GM20000 (cell line): ENCODE measurements at places on chromosomes 11 and 22.

DNA sequence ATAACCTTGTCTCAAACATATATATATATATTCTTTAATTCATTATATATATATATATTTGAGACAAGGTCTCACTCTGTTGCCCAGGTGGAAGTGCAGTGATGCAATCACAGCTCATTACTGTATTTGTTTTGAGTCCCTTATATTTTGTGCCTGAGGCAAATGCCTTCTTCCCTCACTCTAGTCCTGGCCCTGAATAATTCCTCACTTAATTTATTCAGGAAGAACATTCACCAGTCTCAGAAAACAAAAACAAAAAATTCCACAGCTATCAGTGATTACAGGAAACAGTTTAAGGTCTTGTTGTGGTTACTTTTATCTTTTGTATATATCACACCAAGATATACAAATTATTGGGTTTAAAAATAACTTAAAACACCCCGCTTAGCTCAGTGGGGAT, 155.7 kb downstream of the CWF19L2 start:
- DNase-seq: no peak

GRCh38 chr11:47950396-47950795, 30.0 kb upstream of the PTPRJ start:
- no peak for DNase-seq

DNA sequence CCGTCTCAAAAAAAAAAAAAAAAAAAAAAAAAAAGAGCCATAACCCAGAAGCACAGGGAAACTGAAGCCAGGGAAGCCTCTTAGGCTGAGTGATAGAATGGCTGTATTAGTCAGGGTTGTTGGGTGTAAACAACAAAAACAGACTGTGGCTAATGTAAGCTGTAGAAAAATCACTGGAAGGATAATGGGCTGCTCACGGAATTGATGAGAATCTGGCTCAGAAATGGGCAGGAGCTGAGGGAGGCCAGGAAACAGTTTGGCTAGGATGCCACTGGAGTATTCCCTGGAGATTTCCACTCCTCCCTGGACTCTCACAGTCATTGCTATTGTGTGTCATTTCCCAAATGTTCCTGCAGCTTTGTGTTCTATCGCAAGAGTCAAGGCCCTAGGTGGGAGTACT, 22.4 kb downstream of the SLC22A6 start:
- no peak for DNase-seq

GRCh38 chr11:120316880-120317688, 8.0 kb upstream of the TLCD5 start:
- no peak for DNase-seq

DNA sequence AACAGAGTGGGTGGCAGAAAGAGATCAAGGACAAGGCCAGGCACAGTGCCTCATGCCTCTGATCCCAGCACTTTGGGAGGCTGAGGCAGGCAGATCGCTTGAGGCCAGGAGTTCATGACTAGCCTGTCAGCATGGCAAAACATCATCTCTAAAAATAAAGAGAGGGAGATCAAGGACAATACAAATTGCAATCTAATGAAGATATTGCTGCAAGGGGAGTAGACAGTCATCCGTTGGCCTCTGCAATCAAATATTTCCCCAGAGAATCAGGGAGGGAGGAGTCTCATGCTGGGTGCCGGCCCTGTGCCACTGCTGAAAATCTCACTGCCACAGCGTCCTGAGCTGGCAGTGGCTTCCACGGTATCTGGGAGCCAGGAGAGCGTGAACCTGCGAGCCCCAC, 19.4 kb upstream of the IL17RA start:
- no peak for DNase-seq

GRCh38 chr11:70335511-70335910, 62.8 kb upstream of the CTTN start:
- DNase-seq: no peak

GRCh38 chr11:133082841-133083488, 449.3 kb downstream of the OPCML start:
- peak; percentile 94 for DNase-seq

DNA sequence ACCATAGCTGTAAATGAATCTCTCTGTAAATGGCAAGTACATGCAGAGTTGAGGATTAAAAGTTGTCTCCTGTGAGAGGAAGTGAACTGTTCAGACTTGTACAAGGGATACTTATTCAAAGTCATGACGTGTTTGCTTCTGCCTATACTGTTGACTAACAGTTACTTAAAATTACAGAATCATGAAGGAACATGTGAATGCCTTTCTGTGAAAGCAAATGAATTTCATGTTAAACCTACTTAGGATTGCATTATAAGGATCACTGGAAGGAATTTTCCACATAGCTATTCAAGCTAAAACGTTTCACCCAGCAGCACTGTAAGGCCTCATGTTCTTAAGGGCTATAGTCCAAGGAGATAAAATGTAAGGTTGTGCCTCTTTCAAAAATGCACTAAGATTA, 93.4 kb upstream of the BIRC3 start:
- no peak for DNase-seq

DNA sequence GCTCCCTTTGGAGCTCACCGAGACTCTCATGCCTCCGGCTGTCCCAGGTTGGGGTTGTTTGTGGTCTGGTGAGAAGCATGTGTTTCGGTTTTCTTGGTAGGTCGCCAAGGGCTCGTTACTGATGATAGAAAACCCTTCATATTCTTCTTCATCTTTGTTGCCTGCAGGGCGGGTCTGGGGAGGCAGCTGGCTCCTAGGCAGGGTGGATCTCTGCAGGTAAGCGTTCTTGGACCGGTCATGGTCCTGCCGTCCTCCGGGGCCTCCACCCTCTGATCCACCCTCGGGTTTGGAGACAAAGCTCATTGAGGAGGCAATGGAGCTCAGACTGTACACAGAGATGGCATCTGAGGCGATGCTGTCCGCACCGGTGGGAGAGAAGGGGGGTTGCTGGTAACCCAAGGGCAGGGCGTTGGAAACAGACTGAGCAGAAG, 64.3 kb upstream of the PITPNB start:
- no peak for DNase-seq

DNA sequence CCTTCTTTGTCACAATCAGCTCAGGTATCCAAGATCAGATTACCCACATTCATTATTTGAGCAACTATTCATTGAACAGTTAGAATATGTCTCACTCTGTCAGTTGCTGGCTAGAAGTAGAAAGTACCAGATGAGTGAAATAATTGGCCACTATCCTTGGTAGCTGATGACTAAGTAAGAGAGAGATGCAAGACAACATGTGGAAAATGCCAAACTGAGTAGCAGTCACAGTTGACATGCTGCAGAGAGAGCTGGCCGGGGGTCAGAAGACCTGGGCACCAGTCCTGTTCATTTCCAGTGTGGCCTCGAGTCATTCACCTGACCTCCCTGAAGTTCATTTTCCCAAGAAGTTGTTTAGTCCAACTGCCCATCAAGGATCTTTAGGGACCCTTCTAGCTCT, 22.5 kb upstream of the SMIM35 start:
- no peak for DNase-seq

GRCh38 chr22:47535681-47536080, 773.2 kb downstream of the TBC1D22A start:
- DNase-seq: no peak

DNA sequence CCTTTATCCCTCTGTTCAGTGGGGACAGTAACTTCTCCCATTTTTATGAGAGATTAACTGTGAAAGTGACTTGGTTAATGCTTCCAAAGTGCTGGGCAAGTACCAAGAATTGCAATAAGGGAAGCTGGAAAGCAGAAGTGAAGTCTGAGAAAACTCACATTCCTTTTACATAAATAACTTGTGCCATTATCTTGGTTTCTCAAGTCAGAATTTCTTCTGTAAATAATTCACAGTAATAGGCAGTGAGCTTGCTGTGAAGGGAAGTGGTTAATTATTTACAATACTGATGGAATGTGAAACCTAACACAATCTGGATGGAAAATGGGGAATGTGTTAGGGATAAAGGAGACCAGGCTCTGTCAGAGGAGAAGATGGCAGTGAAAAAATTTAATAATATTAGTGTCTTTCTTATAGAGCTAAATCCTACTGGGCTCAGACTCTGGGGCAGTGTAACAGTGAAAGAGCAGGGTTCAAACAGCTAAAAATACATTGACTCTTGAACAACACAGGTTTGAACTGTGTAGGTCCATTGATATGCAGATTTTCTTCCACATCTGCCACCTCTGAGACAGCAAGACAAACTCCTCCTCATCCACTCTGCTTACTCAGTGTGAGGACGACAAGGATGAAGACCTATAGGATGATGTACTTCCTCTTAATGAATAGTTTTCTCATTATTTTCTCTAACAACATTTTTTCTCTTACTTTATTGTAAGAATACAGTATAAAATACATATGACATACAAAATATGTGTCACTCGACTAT, 251.5 kb upstream of the ISX start:
- no peak for DNase-seq

DNA sequence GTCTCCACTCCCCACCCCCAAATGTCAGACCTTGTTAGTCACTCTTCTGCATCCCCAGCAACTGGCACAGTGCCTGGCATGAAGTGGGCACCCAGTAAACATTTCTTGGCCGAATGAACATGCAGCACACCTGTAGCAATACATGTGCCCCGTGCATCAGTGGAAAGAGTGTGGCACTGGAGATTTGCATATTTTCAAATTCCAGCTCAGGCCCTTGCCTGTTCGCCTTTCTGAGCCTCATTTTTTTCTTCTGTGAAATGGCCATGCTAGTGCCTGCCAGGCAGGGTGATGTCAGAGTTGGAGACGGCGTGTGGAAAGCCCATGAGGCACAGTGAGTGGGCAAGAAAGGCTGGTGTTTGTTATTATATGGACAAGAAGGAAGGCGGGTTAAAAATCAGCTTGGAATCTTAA, 38.7 kb downstream of the CD82 start:
- no peak for DNase-seq

- peak; percentile 52 for DNase-seq
Measured at GRCh38 chr22:40922484-40923303, 28.5 kb upstream of the RBX1 start.

- DNase-seq: no peak
Measured at GRCh38 chr22:46038516-46039430, 61.8 kb upstream of the WNT7B start.

DNA sequence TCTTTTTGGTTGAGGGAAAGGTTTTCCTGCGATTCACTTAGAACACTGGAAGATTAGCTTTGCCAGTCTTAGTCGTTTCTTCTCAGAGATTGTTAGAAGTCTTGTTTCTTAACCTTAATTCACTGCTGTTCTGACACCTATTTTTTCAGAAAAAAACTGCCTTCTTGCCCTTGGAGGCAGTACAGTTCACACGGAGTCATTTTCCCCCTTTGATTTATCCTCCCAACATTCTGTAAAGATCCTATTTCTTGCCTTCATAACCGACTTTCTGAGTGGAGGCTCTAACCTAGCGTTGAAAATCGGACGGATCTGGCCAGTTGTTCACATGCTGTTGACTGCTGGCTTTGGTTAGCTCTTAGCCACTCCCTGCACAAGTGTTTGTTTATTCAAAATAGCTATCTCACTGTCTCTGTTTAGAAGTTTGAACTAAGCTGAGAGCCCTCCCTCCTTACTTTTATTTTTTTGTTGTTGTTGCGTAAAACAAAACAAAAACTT, 737 bp downstream of the BCL2L13 start:
- peak; percentile 70 for DNase-seq

DNA sequence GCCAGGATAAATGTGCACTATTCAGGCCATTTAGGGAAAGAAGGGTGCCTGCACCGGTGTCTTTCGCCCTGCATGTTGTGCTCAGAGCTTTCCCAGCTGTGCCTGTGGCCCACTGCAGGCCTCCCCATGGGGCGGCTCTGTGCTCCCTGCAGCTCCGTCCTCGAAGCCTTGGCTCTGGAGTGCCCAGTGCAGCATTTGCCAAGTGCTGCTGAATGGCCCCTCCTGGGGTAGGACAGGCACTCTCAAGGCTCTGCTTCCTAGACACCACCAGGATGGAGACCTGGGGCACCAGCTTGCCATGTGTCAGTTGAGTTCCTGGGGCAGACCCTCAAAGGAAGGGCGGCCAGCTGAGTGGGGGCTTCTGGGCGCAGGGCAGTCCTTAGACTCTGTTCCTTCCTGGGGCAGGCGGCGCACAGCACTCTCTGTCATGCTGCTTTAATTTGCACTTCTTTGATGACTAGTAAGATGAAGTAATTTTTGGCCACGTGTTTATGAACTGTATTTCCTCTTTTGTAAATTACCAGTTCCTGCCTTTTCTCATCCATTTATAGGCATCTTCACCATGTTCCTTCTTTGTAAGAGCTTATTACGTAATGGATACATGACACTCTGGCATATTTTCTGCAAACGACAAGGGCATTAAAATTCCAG, 32.1 kb upstream of the GNB1L start:
- no peak for DNase-seq

- no peak for DNase-seq
Measured at GRCh38 chr11:100794446-100794845, 107.4 kb downstream of the ARHGAP42 start.

GRCh38 chr11:109510316-109510715, 88.3 kb downstream of the C11orf87 start:
- no peak for DNase-seq

DNA sequence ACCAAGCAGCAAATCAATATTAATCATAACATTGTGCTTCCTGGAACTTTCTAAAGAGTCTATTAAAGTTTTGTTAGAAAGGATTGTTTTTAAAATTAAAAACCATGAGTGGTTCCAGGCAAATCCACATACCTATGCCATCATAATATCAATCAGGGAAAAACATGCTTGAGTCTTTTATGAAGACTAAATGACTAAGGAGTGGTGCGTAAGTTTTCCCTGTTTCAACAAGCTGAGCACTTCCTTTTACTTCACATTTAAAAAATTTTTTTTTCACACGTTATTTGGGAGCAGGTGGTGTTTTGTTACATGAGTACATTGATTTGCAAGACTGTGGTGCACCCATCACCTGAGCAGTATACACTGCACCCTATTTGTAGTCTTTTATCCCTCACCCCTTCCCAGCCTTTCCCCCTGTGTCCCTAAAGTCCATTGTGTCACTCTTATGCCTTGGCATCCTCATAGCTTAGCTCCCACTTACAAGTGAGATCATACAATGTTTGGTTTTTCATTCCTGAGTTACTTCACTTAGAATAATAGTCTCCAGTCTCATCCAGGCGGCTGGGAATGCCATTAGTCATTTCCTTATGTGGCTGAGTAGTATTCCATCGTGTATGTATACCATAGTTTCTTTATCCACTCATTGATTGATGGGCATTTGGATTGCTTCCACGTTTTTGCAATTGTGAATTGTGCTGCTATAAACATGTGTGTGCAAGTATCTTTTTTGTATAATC, 1190.3 kb upstream of the RAG2 start:
- no peak for DNase-seq

DNA sequence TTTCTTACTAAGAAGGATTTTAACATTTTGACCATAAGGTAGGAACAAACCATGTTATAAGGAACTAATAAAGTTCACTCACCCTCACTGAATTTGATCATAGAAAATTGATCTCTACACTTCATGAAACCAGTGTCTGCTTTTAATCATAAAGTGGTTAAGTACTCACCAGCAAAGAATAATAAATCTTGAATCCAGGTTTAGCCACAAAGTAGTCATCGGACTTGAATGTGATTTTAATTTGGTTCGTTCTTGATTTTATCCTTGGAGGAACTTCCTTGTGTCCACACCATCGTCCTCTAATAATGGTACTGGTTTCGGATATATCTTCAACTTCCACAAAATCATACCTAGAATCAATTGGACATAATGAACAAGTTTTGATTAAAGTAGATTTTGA, 40.5 kb upstream of the DDI1 start:
- no peak for DNase-seq

- no peak for DNase-seq
Measured at GRCh38 chr11:119749006-119749565, 20.1 kb upstream of the NECTIN1 start.
